ENCODE measurements at places on chromosomes 6 and 20.
A peak's percentile ranks its signal among the peaks of the same experiment; 100 is the strongest.

DNA sequence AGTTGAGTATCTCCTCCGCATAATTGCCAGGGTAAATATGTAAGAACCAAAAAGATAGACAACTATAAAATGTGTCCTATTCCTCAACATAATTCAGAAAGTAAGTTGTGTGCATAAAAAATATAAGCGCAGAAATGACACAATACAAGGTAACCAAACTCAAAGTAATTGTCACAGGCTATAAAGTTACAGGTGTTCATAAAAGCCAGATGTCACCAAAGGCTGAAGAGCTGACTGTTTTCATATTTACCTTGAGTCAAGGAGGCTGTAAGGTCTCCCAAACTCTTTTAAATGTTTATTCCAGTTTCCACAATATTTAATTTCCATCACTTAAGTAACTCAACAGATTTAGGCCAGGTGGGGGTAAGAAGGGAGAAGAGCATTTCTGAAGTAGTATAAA, 192.2 kb upstream of the MARCKS start:
- no peak for DNase-seq

DNA sequence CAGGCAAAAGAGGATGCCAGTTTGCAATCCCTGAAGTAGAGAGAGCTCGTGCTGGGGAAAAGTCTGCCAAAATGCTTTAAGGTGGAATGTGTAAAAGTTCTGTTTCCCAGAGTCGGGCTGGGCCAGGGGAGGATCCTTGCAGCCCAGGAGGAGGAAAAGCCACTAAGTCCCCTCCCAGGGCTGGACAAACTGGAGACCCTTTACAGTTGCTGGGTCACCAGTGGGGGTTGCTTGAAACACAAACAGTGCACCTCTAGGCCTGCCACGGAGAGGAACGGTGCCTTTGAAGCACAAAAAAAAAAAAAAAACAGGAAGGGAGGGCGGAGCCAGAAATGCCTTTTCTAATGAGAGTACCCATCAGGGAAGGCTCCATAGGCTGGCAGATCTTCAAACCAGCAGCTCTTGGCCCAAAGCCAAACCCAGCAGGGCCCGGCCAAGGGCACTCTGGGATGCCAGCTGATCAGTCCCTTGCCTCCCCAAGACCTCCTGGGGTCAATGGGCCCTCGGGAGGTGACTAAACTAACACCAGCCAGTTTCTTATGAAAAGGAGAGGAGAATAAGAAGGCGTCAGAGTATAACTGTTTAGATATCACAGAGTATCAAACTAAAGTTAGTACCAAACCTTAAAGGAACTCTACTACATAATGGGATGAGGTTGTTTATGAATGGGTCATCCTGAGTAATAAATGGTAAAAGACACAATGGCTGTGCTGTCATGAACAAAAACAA, 23.7 kb downstream of the HLA-A start:
- no peak for DNase-seq

GRCh38 chr6:19811397-19812079, 25.6 kb upstream of the ID4 start:
- DNase-seq = no peak

- no peak for DNase-seq
Observed at GRCh38 chr20:9128568-9128967, 59.7 kb downstream of the PLCB4 start.

GRCh38 chr20:63054681-63055240, 48.0 kb upstream of the BHLHE23 start:
- DNase-seq = no peak

- peak; percentile 73 for DNase-seq
Observed at GRCh38 chr6:116411284-116411623, 40.5 kb downstream of the DSE start.
